SK-N-SH (cell line): ENCODE measurements at places on chromosomes 4 and X. TPM values are rescaled to one million over a fixed set of nuclear protein-coding genes. Genes with fewer than 3 reads are reported as not detected.

Gene GAGE1
- not detected in 2 replicates for polyA plus RNA-seq

Gene MAGEA2
- polyA plus RNA-seq = 55.9 and 66.3 TPM in 2 replicates

- DNase-seq = no peak
These were observed 133.1 kb downstream of the AFAP1 start for GRCh38 chr4:7806338-7807090.

GRCh38 chr4:88008743-88009171, 1.3 kb downstream of the PKD2 start:
- DNase-seq = peak; percentile 43

DNA sequence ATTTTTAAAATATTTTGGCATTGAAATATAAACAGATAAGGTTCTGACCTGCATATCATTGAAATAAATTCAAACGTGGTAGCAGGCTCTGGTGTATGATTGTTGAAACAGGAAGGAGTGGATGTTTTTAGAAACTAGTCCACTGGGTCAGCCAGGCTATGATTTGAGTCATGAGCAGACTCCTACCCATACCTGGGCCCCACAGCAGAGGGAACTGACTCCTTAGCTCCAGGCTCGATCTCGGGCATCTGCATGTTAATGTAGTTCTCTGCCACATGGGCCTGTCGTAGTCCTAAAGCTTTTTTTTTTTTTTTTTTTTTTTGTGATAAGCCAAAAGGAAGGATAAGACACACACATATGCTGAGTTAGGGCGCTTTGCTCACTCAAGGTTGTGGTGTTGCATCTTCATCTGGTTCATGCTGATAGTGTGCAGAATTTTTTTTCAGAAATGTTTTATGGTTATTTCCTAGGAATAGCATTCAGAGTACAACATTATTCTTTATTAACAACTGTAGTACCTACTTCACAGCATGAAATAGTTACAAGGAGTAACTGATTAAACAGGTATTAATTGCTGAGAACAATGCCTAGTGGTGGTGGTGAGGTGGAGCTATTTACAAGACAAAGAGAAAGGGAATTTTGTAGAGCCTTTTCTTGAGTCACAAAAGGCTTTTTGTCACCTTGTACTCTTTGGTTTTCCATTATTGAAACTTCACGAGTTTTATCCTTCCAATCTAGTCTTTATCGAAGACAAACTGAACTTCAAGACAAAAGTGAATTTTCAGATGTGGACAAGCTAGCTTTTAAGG, 27.3 kb downstream of the OFD1 start:
- peak; percentile 13 for DNase-seq

- DNase-seq = no peak
These were observed 154.4 kb downstream of the PTTG2 start for GRCh38 chr4:38114386-38115150.

DNA sequence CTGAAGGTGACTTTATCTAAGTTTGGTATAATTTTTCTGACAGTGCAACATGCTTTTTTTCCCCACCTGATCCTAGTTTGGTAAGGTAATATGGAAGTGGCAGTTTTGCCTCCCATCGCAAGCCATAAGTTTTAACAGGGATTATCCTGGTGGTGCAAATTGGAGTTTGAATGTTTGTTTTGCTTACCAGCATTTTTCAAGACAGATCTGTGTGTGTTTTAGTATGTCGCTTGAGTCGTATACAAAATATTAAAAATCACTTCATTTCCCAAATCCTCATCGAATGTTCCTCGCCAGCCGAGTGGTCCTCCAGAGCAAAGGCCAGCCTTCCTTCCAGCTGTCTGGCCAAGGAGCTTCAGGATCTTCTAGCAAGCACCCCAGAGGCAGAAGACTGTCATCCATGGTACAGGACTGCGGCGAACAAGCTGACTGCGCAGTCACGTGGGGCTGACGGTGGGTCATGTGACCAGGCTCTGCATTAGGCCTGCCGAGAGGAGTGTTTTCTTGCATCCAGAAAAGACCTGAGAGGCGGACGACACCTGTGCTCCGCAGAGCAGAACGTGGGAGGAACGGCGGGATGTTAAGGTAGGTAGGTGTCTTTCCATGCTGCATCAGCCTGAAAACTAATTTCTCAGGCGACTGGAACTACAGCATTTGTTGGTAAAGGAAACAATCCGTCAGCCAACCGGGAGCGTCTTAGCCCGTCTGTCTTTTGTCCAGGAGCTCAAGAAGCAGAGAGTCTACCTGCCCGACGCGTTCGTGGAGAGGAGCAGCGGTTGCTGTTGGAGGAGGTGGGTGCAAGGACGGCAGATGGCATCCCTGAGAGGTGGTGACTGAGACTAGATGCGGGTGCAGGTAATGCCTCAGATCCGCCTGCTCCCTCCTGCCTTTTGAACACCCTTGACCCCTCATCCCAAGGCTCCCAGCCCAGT, at the start of gene GPRASP3:
Gene GPRASP3 (plus strand): TSS at position 507 of the 932 bp plus-strand sequence. CDS start 28,253 bp downstream, outside the sequence.
- DNase-seq = peak; percentile 73
